Endodermal cell (in vitro differentiated cells): ENCODE measurements at places on chromosomes 11 and 22.

DNA sequence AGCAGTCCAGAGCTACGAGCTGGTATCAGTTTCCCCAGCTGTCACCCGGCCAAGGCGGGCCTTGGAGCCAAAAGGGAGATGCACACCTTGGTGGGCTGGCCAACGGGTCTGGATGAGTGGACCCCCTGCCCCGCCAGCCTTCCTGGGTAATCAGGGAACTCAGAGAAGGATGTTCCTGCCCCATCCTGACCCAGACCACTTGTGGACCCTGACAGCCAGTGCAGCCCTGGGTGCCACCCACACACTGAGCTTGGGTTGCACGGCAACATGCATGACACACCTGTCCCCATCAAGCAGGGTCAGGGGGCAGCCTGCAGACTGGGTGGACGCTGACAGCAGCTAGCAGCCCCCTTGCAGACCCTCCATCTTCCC is 8.6 kb downstream of the SLC25A1 start:
- peak; percentile 55 for DNase-seq

GRCh38 chr11:48028914-48029680 is 48.7 kb downstream of the PTPRJ start:
- no peak for DNase-seq

- DNase-seq, result peak; percentile 83
Observed at GRCh38 chr11:69166218-69167115, 10.7 kb downstream of the SMIM38 start.

DNA sequence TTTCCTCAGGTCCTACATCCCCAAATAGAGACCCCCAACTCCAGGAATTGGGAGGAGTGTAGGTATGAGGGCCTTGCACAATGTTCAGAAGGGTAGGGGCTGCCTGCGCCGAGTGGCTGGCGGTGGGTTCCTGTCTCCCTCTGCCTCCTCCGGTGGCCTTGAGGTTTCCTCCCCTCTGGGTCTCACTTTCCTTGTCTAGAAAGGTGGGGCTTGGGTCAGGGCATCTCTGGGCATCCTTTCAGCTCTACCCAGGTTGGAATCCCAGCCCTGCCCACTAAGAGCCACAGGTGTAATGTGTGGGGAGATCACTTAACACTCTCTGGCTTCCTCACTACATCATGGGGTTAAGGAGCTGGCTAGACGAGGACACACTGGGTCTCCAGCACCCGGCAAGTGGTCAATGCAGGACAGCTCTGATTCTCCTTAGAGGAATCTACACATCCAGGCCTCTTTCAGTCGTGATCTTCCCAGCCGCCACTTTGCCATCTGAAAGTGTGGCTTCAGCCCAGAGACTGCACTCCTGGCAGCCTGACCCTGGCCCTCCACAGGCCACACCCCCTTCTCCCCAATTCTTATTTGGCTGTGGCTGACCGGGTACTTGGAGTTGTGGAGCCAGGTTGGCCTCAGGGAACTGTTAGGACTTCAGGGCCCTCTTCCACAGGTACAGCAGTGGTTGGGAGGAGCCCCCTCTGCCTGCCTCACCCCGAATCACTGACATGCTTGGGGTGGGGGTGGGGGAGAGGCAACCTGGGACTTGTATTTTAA is 22.1 kb downstream of the PRDM11 start:
- DNase-seq, result no peak

GRCh38 chr11:79421820-79422219 is 19.0 kb downstream of the TENM4 start:
- peak; percentile 62 for DNase-seq
